HL-60 (cell line): ENCODE measurements at places on chromosomes 4 and X.

DNA sequence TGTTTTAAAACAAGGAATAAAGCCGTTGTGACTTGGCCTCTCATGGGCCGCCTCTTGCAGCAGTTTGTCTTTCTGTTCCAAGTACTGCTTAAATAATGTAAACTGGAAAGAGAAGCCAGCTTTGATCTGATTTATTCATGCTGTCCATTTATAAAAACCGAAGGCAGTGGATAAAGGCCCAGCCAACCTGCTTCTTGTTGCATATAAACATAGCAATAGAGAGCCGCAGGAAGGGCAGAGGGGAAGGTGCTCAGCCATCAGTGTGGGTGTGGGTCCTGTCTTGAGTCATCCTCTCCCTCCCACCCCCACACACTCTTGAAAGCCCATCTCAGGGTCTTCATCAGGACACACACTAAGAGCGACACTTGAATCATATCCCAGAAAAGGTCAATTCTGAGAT, 187.9 kb upstream of the FAM9B start:
- DNase-seq, result no peak

GRCh38 chr4:6953751-6954380, 44.2 kb downstream of the TBC1D14 start:
- DNase-seq, result no peak

GRCh38 chr4:70619778-70620177, 8.8 kb upstream of the ENAM start:
- no peak for DNase-seq

DNA sequence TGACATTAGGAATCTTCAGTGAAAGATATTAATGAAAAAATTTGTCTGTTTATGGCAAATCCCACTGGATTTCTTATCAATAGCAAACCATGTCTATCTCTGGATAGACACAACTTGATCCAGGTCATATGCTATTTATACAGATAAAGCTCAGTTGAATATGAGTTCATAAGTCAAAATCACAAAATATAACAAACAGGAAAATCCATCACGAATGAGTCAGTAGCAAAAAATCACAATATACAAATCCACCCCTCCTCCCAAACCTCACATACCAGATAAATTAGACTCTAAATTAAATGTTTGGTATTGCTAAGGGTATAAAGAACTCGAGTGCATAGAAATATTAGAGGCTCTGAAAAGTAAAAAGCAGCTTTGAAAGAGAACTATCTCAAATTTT, 420.5 kb downstream of the TLL1 start:
- no peak for DNase-seq

GRCh38 chr4:93865650-93866049, 37.1 kb downstream of the ATOH1 start:
- DNase-seq, result no peak
